ENCODE measurements at places on chromosomes 12 and 14. TPM values are rescaled to one million over a fixed set of nuclear protein-coding genes. Genes with fewer than 3 reads are reported as not detected.

The OTUB2 gene
- total RNA-seq: 0.84 TPM

The OTOGL gene
- 1.2 TPM for total RNA-seq

The ARHGEF25 gene
- 0.68 TPM for total RNA-seq

The SYNE3 gene
- 33.6 TPM for total RNA-seq

The KRT79 gene
- not detected for total RNA-seq

The LPAR5 gene
- total RNA-seq: not detected

The MGAT4C gene
- not detected for total RNA-seq

The LRRIQ1 gene
- 0.68 TPM for total RNA-seq

The SIRT4 gene
- 1.5 TPM for total RNA-seq

The STXBP6 gene
- 4.9 TPM for total RNA-seq

The KERA gene
- not detected for total RNA-seq

The TAS2R14 gene
- total RNA-seq: 2.0 TPM

The PARP11 gene
- 5.7 TPM for total RNA-seq

The AQP6 gene
- 0.05 TPM for total RNA-seq

The GLS2 gene
- total RNA-seq: 0.51 TPM

The WBP11 gene
- total RNA-seq: 17.4 TPM

The B4GALNT1 gene
- total RNA-seq: 0.14 TPM

The TAS2R7 gene
- total RNA-seq: not detected

The HOXC12 gene
- total RNA-seq: not detected

DNA sequence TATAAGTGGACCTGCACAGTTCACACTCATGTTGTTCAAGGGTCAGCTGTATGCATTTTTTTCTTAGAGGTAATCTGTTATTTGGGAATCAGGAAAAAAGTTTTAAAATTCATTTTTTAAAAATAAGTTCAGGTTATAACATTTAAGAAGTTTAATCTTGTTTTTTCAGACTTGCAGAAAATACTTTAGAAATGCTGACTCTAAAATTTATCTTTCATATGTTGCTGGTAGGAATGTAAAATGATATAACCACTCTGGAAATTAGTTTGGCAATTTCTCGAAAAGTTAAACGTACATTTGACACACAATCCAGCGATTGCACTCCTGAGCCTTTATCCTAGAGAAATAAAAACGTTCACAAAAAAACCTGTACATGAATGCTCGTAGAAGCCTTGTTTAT, 4.7 kb downstream of the VRK1 start:
- DNase-seq: no peak

GRCh38 chr12:112107306-112108201, 1.0 kb downstream of the NAA25 start:
- peak; percentile 46 for DNase-seq

GRCh38 chr12:74049348-74049747, 488.3 kb upstream of the ATXN7L3B start:
- no peak for DNase-seq

DNA sequence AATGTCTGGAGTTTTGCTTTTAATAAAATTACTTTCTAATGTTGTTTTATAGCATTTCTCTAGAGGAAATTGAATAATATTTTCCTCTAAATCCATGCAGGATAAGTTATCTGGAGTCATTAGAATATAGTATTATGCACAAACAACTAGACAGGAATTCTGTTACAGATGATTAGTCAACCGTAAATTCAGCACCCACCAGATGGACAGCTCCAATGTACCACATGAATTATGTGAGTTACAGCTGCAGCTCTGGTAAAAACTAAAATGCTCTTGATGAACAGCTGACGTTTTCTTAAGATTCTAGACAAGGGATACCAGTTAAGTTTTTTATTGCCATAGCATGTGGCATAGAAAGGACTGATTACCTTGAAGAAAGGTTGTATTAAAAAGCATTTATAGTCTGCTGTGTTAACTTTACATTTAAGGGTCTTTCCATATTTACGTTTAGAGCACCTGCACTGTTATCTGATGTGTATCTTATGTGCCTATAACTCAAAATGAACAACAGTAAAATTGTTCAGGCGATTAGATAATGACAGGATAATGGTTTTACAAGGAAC, 321.4 kb upstream of the LRFN5 start:
- peak; percentile 2 for DNase-seq

- no peak for DNase-seq
Observed at GRCh38 chr12:3311491-3312103, 179.4 kb upstream of the PRMT8 start.

GRCh38 chr12:93361151-93361919, 16.4 kb upstream of the NUDT4 start:
- no peak for DNase-seq

DNA sequence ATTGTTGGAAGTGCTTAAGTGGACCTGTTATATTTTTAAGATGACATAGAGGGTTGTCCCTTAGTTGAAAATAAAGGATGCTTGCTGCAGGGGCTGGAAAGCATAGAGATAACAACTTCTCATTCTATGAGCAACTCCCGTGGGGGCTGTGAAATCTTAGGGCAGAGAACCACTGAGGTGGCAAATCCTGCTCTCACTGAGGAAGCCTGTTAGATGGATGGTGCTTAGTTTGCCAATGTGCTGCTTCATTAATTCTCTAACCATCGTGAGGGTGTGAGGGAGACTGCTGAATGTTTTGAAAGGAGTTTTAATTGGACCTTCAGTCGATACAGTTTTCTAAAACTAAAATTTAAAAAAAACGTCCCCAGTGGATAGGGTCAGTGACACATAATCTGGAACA, 46.5 kb downstream of the PTPRO start:
- DNase-seq: no peak

- no peak for DNase-seq
Observed at GRCh38 chr12:58068706-58069105, 127.3 kb downstream of the ATP23 start.

DNA sequence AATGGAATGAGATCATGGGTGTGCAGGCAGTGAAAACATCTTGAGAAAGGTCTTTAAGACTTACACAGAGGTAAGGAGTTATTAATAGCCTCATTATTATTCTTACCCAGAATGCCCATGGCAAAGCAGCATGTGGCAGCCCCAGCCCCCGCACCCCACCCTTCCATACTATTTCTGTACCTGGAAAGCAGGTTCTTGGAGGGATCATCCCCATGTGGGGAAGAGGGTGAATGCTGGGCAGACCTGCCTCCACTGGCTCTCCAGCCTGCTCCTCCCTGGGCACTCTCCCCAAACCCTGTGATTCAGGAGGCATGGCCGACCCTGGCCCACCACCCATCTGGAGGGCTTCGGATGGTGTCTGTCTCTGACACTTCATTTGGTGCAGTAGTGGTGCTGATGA, 28.3 kb downstream of the NPC2 start:
- no peak for DNase-seq

DNA sequence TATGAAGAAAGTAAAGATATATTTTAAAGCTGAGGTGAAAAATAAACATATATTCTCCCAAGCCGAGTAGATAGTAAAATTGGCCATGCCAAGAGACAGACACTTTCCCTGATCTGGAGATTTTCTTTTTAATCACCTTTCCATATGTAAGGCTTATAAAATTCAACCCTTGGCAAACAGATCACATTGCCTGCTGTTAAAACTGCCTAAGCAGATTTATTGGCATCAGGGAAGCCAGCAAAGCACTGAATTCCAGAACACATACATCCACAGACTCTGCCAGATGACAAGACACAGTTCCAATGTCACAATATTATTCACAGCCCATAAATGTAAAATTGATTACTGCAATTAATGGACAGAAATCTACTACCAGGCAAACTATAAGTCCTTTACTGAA, 78.2 kb upstream of the GARIN2 start:
- DNase-seq: no peak

DNA sequence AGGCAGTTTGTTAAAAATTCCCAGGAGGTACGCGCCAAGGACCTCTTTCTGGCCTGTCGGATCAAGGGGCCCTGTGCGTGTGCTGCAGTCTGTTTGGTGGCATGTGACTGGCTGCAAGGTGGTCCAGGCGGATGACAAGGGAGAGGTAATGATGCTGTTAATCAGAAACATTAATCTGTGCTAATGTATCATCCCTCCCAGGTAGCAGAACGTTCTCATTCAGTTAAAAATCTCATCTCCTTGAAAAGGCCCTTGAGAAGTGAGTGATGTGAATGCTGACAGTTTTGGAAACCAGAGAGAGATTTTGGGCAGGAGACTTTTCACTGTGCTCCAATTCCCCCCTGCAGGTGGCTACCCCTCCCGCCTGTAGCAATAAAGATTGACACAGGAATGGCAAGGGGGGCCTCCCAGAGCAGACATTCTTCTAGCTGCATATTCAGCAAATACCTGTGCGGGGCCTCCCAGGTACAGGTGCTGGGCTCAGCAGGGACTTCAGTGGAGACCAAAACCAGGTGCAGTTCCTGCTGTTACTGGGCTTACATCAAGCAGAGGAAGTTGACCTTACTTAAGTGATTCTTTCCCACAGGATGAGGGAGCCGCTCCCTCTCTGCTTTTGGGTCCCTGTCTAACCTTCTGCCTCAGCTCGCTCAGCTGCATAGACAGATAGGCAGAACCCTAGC, 364.8 kb downstream of the CACNA1C start:
- DNase-seq: no peak

GRCh38 chr14:25522116-25522515, 472.2 kb upstream of the STXBP6 start:
- DNase-seq: no peak

DNA sequence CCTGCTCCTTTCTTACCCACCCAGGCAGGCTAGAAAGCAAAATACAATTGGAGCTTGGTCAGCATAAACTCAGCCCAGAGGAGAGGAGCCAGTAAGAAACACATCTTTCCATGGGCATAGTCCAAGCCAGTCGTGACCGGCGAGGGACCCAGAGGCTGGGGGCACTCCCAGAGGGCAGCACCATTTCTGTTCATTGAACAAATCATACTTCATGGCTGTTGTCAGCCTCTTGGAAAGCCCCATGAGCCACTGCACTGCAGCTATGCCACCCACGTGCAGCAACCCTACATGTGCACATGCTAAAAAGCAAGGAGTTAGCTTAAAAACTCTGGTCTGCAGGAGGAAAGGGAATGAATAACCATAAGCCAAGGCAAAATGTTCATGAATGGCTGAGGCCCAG, 90.0 kb upstream of the CDKN3 start:
- no peak for DNase-seq

GRCh38 chr12:22990501-22990900, 365.5 kb downstream of the ETNK1 start:
- no peak for DNase-seq

GRCh38 chr14:91310606-91311283, 66.2 kb upstream of the GPR68 start:
- no peak for DNase-seq

DNA sequence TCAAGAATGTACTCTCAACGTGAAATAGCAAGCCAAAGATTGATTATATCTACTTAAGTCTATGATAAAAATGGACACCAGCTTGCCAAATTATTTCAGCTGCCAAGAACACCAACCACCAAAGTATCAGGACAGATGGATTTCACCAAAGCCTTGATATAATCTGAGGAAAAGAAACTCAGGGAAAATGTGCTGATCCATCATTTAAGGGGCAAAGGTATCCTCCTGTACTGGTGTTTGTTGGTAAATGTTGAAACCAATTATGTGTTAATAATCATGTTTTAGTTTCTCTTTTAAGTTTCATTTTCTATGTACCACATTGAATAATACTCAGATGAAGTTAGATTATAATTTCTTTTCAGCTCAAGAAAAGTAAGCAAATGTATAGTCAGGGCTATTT, 1284.3 kb upstream of the TMEM132C start:
- DNase-seq: no peak

- peak; percentile 20 for DNase-seq
Observed at GRCh38 chr14:73026243-73026844, 562 bp downstream of the ZFYVE1 start.

DNA sequence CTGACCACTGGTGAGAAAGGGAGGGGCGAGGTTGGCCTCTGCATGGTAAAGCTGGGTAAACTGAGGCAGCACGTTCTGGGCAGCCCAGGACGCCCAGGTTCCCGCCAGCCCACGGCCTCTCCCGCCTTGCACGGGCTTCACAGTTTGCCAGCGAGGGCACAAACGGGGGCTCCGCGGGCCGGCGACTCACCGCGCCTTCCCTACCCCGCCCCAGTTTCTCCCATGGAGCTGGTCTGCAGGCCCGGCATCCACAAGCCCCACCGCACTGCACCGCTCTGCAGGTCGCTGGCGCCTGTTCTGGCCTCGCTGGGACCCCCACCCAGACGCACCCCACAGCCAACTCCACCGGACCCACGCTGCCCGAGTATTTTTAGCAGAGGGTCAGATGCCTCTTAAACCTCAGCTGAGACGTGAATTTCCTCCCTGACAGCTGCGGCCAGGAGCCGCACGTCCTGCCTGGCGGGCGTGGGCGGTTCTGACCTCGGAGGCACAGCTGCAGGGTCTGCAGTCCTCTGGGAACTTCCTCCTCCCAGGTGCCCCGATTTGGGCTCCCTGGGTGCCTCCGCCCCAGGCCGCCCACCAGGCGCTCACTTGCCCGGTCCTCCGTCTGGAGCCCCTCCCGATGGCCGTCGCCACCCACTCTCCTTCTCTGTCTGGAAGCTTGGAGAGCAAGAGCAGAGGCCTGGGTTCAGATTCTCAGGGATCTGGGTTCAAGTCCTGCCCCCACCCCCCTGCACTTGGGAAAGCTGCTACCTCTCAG, 29.5 kb upstream of the INF2 start:
- peak; percentile 32 for DNase-seq

DNA sequence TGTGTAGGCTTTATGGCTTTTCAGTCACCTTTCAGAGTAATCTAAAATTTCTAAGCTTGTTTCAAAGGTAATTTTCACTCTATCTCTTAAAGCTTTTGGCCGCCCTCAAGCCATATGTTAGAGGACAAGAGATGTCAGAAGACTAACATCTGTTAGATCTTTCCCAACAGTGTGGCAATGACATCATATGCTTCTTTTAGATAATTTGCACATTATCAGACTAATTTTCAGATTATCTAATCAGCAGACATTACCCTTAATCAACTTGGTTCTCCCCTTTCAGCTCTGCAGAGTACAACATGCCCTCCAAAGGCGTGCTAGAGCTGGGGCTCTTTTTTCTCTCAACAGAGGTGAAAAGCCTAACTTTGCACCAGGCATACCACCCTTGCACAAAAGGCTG, 207.1 kb downstream of the DPF3 start:
- no peak for DNase-seq

GRCh38 chr14:90965765-90966164, 94.7 kb downstream of the RPS6KA5 start:
- DNase-seq: no peak
